NCI-H2107 (cell line): ENCODE measurements at places on chromosomes 13 and 19.

GRCh38 chr19:45331411-45331810 is 8.7 kb upstream of the CKM start:
- peak; percentile 42 for DNase-seq

- DNase-seq = no peak
These were observed 16.2 kb upstream of the KATNAL1 start for GRCh38 chr13:30323524-30323923.

GRCh38 chr19:28316464-28316863 is 896.5 kb downstream of the UQCRFS1 start:
- DNase-seq = no peak

GRCh38 chr13:35694549-35695447 is 218.3 kb upstream of the MAB21L1 start:
- DNase-seq = no peak

DNA sequence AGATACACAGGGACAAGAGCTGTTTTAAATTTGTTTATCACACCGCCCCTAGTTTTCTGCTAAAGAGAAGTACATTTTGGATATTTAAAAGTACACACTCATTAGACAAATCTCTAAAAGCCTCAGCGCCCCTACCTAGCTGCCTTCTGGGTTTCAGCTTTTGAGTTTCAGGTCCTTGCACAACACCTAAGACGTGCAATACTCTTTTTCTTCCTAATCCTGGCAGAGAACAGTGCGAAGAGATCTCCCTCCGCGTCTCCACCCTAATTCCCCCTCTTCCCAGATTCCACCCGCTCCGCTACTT is 421 bp upstream of the KLF5 start:
- no peak for DNase-seq

DNA sequence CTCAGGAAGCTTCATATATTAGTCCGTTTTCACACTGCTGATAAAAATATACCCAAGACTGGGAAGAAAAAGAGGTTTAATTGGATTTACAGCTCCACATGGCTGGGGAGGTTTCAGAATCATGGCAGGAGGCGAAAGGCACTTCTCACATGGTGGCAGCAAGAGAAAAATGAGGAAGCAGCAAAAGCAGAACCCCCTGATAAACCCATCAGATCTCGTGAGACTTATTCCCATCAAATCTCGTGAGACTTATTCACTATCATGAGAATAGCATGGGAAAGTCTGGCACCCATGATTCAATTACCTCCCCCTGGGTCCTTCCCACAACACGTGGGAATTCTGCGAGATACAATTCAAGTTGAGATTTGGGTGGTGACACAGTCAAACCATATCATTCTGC is 23.1 kb downstream of the FLT3 start:
- DNase-seq = no peak

DNA sequence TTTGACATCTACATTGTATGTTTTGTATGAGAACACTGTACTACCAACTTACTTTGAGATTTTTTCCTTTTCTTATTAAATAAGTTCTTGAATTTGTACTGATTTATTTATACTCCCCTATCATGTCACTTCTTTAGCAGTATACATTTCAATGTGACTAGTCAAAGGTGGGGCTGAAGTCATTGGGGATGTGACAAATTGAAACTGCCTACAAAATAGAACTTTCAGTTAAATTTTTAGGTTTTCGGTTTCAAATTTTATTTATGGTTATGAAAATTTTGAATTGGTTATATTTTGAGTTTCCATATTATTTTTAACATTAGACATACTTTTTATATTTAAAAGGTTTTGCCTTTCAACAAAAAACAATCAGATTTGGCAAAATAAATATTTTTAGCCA is 221.6 kb downstream of the NBEA start:
- no peak for DNase-seq

DNA sequence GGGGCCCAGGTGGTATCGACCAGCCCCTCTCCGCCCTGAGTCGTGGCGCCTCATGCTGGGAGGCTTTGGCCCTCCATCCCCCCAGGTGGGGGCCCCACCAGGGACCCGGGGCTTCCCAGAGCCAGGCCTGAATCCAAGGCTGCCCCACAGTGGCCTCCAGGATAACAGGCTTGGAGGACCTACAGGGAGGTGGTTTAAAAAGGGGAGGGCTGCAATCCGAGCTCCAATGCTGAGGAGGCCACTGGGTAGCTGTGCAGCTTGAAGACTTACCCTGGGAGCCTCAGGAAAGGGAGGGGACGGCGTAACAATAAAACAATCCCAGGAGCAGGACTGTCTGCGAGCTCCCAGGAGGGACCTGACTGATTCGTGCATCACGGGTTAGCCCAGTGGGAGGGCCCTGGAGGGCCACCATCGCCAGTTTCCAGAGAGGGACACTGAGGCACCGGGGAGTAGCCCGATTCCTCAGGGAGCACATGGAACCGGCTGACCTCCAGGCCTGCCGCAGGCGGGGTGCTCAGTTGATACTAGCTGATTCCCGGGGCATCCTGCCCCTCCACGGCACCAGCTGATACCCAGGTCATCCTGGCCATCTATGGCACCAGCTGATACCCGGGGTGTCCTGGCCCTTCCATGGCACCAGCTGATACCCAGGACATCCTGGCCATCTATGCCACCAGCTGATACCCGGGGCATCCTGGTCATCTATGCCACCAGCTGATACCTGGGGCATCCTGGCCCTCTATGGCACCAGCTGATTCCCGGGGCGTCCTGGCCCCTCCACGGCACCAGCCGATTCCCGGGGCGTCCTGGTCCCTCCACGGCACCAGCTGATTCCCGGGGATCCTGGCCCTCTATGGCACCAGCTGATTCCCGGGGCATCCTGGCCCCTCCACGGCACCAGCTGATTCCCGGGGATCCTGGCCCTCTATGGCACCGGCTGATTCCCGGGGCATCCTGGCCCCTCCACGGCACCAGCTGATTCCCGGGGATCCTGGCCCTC is 3.7 kb upstream of the C2CD4C start:
- peak; percentile 44 for DNase-seq

DNA sequence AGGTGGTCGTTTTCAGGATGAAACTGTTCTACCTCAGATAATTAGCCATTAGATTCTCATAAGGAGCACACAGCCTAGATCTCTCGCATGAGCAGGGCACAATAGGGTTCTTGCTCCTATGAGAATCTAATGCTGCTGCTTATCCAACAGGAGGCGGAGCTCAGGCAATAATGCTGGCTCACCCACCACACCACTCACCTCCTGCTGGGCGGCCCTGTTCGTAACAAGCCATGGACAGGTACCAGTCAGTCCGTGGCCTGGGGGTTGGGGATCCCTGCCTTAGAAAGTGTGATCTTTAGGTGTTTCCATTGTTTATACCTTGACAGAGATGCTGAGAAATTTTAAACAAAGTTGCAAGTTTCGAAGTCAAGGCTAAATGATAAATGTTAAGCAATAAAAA is 344.6 kb upstream of the HTR2A start:
- no peak for DNase-seq

DNA sequence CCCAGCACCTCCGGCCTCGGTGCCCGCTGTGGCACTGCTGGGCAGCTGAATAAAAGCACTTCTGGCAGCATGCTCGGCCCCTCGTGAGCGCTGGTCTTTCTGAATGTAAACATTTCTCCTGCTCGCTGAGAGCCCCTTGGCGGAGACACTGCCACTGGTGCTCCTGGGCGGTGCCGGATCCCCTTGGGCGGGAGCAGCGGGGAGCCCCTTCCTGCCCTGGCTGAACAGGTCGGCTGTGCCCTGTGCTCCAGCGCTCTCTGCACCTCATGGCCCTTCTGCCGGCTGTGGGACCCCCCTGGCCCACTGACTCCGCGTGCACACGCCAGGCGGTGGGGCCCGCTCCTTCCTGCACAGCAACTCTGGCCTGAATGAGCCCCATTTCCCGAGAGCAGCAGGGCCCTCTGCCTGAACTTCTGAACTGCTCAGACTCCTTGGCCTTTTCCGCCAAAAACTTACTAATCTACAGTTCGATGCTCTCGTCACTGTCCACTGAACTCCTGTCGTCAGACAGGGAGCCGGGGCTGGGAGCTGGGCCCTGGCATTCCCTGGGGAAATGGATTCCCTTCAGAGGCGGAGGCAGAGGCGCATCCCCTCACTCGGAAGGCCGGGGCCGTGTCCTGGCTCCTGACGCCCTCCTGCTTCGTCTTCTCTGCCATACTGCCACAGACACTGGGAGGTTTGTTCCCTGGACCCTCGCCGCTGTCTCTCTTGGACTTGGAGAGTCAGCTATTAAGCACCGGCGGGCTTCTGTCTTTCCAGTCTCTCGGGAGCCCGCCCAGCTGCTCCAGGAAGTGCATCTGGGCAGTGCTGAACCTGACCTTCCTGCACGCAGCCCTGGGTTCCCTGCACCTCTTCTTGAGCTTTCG is 14.2 kb downstream of the RB1 start:
- no peak for DNase-seq

- DNase-seq = no peak
These were observed 99.7 kb upstream of the RXFP2 start for GRCh38 chr13:31639443-31640163.

- no peak for DNase-seq
These were observed 70.2 kb downstream of the DIAPH3 start for GRCh38 chr13:60093425-60094019.

DNA sequence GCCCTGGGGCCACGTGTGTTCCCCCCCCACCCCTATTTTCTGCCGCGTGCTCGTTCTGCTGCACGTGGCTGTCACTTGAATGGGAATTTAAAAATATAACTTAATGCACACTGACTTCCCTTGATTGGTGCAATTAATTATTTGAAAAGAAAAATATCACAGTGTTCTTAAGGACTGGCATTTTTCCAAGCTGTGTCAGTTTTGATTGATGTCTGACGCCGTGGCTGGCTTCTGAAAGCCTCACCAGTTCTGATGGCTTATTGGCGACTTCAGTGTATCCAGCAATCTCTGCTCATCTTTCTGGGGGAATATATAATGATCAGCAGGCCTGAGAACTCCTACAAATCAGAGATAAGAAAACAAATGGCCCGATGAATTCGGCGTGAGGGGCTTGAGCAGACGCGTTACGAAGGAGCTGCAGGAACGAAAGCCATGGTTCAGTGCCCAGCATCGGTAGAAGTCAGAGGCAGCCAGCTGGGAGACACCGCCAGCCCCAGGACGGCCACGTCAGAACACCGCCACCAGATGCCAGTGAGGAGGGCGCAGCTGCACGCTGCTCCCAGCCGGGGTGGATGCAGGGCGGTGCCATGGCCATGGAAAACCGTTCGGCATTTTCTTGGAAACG is 111.2 kb downstream of the KDM4B start:
- no peak for DNase-seq

DNA sequence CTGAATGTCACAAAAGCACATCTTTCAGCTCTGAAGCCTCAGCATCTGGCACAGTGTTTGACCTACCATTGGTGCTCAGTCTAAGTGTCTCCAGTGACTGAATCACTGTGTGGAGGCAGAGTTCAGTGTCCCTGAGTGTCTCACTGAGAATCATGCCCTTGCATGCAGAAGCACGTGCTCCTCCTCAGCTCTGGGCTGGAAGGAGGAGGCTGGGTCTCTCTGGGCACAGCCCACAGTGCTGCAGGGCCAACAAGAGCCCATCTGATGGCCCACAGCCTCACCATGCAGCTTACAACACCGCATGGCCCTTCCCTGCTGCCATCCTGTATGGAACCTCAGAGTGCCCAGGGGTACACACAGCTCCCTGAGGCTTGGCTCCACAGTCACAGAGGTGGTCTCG is 86.1 kb downstream of the TEX26 start:
- DNase-seq = no peak

DNA sequence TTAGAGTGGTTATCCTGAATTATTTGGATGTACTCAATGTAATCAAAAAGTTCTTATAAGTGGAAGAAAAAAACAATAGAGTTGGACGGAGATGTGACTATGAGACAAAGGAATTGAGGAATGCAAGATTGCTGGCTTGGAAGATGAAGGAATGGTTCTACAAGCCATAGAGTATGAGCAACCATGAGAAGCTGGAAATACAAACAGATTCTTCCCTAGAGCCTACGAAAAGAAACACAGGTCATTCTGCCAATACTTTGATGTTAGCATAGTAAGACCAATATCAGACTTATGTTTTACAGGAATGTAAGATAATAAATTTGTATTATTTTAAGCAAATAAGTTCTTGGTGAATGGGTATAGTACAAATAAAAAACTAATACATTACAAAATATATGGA is 249.2 kb downstream of the DIAPH3 start:
- DNase-seq = no peak

- no peak for DNase-seq
These were observed 79.2 kb downstream of the UBL3 start for GRCh38 chr13:29771247-29771646.

- no peak for DNase-seq
These were observed 19.5 kb downstream of the SHC2 start for GRCh38 chr19:441213-441836.
